ENCODE measurements at places on chromosomes 7 and 10. TPM values are rescaled to one million over a fixed set of nuclear protein-coding genes. Genes with fewer than 3 reads are reported as not detected.

Gene TMEM225B
- 0.44 TPM for total RNA-seq

Gene RET
- total RNA-seq: 0.22 TPM

Gene EPO
- not detected for total RNA-seq

Gene NPY4R2
- not detected for total RNA-seq

Gene NME8
- total RNA-seq: not detected

Gene C10orf95
- total RNA-seq: not detected

Gene ZPBP
- not detected for total RNA-seq

Gene ITIH5
- under 0.01 TPM for total RNA-seq

Gene JCAD
- 10.2 TPM for total RNA-seq

Gene NKX1-2
- not detected for total RNA-seq

Gene CLRN3
- not detected for total RNA-seq

Gene SORBS1
- 0.44 TPM for total RNA-seq

Gene KNDC1
- total RNA-seq: under 0.01 TPM

Gene UBE2D1
- 15.9 TPM for total RNA-seq

Gene PPP1R17
- total RNA-seq: not detected

Gene PLCE1
- total RNA-seq: 0.29 TPM

Gene CALN1
- not detected for total RNA-seq

Gene DBF4
- 54.5 TPM for total RNA-seq

Gene ACSM6
- not detected for total RNA-seq

Gene HKDC1
- 0.14 TPM for total RNA-seq

Gene SMNDC1
- 6.8 TPM for total RNA-seq

Gene PNLIPRP1
- total RNA-seq: not detected

Gene UCMA
- total RNA-seq: not detected

Gene SLC39A12
- not detected for total RNA-seq

Gene FAM149B1
- 16.3 TPM for total RNA-seq

Gene METTL2B
- 24.7 TPM for total RNA-seq

Gene FGFBP3
- total RNA-seq: 0.29 TPM

Gene ATRNL1
- not detected for total RNA-seq

Gene CLEC2L
- not detected for total RNA-seq

Gene FXYD4
- total RNA-seq: not detected

Gene TEX36
- not detected for total RNA-seq

Gene VKORC1L1
- total RNA-seq: 15.1 TPM

Gene NPTX2
- 4.3 TPM for total RNA-seq

Gene GATA3
- 0.29 TPM for total RNA-seq

Gene LOXL4
- 70.5 TPM for total RNA-seq

Gene HTR5A
- total RNA-seq: not detected

Gene CYP3A7
- total RNA-seq: not detected

Measured in placental pericyte (primary cell).